Activated CD4-positive, alpha-beta T cell treated with anti-CD3 and anti-CD28 coated beads for 1 hour (primary cell): ENCODE measurements at places on chromosomes 13 and 19.
A peak's percentile ranks its signal among the peaks of the same experiment; 100 is the strongest.

GRCh38 chr19:46812977-46813838, 24.8 kb upstream of the SLC1A5 start:
- no peak for DNase-seq

- no peak for DNase-seq
These were observed 11.3 kb downstream of the STARD13 start for GRCh38 chr13:33274264-33274663.

DNA sequence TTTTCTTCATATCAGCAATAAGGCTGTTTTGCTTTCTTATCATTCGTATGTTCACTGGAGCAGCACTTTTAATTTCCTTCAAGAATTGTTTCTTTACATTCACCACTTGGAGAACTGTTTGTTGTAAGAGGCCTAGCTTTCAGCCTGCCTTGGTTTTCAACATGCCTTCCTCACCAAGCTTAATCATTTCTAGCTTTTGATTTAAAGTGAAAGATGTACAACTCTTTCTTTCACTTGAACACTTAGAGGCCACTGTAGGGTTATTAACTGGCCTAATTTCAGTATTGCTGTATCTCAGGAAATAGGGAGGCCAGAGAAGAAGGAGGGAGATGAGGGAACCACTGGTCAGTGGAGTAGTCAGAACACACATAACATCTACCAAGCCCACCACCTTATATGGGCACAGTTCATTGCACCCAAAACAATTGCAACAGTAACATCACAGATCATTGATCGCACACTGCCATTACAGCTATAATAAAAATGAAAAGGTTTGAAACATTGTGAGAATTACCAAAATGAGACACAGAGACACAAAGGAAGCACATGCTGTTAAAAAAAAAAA, 181.4 kb upstream of the TUBA3C start:
- DNase-seq: no peak

DNA sequence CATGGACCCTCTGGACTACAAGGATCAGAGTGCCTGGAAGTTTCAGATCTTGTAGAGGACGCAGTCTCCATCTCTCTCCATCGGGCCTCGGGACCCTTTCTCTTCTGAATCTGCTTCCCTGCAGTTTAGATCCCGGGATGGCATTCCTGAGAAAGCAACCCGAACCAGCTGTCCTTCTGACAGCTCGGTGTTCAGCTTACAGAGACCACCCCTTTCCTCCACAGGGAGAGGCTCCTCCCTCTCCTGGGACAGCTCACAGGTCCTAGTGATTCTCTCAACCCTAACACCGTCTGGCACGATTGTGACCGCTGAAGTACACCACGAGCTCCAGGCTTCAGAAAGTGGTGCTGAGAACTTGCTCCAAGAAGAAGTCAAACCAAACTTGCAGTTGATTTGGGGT, 18.2 kb downstream of the CRX start:
- DNase-seq: no peak

DNA sequence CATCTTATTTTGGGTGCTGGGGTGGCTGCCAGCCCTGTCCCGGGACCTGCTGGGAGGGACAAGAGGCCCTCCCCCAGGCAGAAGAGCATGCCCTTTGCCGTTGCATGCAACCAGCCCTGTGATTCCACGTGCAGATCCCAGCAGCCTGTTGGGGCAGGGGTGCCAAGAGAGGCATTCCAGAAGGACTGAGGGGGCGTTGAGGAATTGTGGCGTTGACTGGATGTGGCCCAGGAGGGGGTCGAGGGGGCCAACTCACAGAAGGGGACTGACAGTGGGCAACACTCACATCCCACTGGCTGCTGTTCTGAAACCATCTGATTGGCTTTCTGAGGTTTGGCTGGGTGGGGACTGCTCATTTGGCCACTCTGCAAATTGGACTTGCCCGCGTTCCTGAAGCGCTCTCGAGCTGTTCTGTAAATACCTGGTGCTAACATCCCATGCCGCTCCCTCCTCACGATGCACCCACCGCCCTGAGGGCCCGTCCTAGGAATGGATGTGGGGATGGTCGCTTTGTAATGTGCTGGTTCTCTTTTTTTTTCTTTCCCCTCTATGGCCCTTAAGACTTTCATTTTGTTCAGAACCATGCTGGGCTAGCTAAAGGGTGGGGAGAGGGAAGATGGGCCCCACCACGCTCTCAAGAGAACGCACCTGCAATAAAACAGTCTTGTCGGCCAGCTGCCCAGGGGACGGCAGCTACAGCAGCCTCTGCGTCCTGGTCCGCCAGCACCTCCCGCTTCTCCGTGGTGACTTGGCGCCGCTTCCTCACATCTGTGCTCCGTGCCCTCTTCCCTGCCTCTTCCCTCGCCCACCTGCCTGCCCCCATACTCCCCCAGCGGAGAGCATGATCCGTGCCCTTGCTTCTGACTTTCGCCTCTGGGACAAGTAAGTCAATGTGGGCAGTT, 8.6 kb downstream of the CALM3 start:
- peak; percentile 7 for DNase-seq

DNA sequence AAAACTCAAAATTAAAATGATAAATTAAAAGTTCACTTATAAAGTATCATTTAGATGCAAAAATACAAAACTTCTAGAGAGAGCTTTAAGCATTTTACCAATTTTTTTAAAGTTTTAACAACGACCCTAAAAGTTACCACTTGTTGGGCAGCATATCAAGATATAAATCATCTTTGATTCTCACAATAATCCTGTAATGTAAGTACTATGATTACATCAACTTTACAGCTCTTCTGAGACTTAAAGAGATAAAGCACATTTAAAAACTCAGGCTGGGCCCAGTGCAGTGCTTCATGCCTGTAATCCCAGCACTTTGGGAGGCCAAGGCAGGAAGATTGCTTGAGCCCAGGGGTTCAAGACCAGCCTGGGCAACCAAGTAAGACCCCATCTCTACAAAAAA, 202.7 kb upstream of the GPC6 start:
- DNase-seq: no peak

GRCh38 chr13:75345193-75345592, 136.8 kb downstream of the TBC1D4 start:
- no peak for DNase-seq

GRCh38 chr13:107586216-107586615, 629.1 kb downstream of the LIG4 start:
- no peak for DNase-seq

GRCh38 chr19:9620842-9621155, 233 bp downstream of the ZNF561 start:
- no peak for DNase-seq

GRCh38 chr19:10061717-10062310, 24.3 kb upstream of the SHFL start:
- DNase-seq: no peak

- no peak for DNase-seq
These were observed 144.1 kb downstream of the DPF1 start for GRCh38 chr19:38079926-38080380.

DNA sequence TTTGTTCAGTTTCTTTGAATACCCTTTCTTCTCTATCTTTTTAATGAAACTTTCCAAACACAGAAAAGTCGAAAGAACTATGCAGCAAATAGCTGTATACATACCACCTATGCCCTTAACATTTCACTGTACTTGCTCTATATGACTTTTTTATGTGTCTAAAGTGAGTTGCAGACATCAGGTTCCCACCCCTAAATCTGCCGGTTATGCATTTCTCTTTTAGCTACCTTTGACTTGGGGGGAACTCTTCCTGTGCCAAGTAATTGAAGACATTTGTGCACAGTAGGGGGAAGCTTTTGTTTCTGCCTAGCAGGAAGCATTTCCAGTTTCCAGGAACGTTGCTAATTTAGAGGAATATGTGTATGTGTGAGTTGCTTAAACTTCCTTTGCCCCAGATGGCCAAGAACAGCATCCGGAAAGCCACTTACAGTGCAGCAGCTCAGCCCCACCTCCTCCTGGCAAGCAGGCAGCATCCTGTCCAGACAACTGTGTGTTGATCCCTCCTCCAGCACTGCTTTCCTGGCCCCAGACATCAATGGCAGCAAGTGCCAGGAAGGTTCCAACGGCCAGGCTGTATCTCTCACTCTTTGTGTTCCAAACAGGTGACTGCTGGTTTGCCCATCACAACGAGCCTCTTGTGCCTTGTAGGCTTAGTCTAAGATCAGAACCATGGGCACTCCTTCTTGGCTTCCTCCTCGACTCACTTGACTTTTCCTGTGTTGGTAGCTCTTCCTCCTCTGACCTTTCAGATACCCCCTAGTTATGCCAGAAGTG, 14.7 kb upstream of the GRAMD1A start:
- no peak for DNase-seq

- peak; percentile 55 for DNase-seq
These were observed 8.4 kb downstream of the PEAK3 start for GRCh38 chr19:2273356-2274184.

GRCh38 chr13:75073786-75074185, 408.2 kb downstream of the TBC1D4 start:
- DNase-seq: no peak

DNA sequence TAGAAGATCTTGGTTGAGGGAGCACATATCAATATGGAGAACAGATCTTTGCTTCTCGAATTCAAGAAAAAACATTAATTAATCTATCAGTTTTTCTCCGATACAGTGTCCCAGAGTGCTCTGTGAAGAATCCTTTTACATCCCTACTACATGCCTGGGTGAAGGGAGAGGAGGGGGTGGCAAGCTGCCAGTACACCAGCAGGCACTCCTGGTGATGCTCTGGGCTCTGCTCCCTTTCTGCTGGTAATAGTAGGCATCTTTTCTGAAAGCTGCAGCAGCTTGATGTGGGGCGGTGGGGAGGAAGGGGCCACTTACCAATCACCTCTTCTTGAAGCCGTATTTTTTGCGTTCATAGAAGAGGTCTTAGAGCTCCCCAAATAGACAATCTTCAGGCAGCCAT, 30.7 kb downstream of the PBX4 start:
- DNase-seq: no peak

GRCh38 chr13:92941167-92941566, 285.4 kb upstream of the GPC6 start:
- DNase-seq: no peak

GRCh38 chr13:45332036-45332830, 8.8 kb downstream of the TPT1 start:
- DNase-seq: no peak

GRCh38 chr19:38224014-38224862, at the start of gene DPF1:
Gene DPF1 (minus strand): TSS chr19:38224222. CDS start chr19:38224142, 80 bp downstream.
- peak; percentile 8 for DNase-seq

- no peak for DNase-seq
These were observed 750 bp downstream of the RAB20 start for GRCh38 chr13:110560601-110561343.

- DNase-seq: peak; percentile 8
These were observed 154.2 kb upstream of the KLF12 start for GRCh38 chr13:74288361-74288911.

DNA sequence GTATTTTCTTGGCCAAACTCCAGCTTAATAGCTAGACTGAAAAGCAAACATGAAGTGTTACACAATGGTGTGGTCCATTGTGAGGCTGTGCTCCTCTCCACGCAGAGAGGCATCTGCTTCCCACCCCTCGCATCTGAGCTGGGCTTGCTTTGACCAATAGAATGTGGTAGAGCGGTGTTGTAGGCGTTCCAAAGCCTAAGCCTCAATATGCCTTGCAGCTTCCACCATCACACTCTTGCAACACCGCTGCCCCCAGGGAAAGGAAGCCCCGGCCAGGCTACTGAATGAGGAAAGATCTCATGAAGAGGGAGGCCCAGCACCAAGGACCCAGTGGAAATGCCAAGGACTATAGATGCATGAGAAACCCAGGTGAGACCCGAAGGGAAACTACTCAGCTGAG, 9.4 kb downstream of the FLT1 start:
- DNase-seq: no peak

- no peak for DNase-seq
These were observed 362 bp downstream of the WTIP start for GRCh38 chr19:34481861-34482379.

DNA sequence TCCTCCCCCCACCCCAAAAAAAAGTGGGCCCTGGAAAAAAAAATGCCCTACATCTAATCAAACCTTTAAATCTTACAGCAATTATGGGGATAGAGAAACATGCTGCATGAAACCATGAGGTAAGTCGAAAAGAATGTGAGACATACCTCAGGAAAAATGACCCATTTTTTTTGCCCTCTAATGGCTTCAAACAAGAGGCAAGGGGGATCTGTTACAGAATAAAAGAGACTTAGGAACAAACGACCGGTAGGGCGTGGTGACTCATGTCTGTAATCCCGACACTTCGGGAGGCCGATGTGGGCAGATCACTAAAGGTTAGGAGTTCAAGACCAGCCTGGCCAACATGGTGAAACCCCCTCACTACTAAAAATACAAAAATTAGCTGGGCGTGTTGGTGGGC, 8.4 kb downstream of the RGL3 start:
- DNase-seq: no peak

DNA sequence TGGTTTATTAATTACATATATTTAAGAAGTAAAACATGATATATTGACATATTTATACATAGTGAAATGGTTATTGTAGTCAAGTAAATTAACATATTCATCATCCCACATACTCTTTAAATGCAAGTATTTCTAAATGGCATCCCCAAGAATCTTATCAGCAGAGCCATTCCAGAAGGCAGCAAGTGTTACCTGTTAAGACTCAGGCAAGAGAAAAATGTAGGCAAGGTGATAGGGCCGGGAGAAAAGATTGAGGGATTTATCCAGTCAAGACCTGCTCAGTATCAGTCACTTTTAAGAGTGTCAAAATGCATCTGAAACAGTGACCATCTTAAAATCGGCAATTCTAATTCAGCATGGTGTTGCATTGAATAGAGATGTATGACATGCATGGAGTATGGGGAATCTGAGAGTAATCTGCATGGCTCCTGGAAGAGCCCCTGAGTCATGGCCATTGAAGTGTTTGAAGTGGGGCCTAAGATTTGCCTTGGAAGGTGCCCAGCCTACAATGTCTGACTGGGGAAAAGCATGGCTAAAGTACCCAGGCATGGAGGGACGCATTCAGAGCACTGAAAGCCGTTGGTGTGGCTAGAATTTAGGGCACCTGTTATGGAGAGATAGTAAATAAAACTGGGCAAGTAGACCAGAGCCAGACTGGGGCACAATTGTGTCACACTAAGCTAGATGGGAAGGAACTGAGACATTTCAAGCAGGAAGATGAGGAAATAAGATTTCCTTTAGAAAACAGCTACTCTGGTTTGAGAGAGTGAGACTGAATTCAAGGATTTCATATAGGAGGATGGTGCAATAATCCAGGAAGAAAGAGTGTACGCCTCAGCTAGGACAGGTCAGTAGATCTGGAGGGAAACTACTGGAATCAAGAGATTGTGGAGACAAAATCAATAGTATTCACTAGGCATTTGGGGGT, 25.0 kb upstream of the C1QTNF9B start:
- no peak for DNase-seq

DNA sequence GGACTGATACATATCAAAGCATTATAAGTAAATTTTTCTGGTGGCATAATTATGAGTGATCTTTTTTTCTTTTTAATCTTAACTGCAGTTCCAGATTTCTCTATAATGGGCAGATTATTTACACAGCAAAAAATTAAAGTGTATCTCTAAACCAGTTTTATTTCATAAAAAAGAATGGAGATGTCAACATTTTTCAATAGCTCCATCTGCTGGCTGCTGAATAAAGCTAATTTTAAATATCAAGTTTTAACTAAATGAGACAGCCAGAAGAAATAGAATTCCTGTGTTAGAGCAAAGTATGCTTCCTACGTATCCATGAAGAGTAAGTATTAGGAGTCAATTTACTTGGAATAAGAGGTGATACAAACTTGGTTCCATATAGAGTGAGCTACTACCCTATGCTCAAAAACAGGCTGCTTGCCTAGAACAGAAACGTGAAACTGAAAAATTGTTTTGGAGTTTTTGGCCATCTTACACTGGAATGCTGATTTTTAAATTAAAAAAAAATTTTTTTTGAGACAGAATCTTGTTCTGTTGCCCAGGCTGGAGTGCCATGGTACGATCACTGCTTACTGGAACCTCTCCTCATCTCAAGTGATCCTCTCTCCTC, 5.0 kb upstream of the PDS5B start:
- DNase-seq: no peak

- DNase-seq: no peak
These were observed 10.7 kb downstream of the CCDC124 start for GRCh38 chr19:17943274-17944221.
